ENCODE measurements at places on chromosomes 12 and 14.

DNA sequence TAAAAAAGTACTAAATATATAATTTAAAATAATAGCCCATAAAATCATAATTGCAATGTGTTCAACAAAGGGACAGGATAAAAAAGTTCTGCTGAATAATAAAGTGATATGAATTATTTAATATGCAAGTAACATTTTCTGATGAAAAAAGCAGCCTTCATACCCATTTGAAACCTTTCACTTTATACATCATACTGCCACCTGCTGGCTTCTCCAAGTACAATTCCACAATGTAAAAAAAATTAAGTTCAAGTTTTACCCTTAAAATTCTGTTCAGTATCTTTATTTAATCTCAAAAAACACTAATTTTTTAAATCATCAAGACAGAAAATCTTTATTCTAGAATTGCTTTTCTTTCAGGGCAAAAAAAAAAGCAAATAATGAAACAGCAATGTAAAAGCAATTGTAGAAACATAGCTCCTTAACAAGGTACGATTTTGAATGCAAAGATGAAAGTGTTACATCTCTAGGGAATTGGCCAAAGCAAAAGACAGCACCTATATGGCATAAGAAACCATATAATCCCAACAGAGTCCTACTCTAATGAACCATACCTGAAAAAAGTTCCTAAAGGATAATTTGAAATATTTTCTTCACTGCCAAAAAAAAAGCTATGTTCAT is 15.0 kb downstream of the MDM1 start:
- DNase-seq, result peak; percentile 40

GRCh38 chr12:132305560-132305966 is 23.8 kb downstream of the GALNT9 start:
- DNase-seq, result no peak

GRCh38 chr12:96121271-96121711 is 72.9 kb upstream of the ELK3 start:
- no peak for DNase-seq

DNA sequence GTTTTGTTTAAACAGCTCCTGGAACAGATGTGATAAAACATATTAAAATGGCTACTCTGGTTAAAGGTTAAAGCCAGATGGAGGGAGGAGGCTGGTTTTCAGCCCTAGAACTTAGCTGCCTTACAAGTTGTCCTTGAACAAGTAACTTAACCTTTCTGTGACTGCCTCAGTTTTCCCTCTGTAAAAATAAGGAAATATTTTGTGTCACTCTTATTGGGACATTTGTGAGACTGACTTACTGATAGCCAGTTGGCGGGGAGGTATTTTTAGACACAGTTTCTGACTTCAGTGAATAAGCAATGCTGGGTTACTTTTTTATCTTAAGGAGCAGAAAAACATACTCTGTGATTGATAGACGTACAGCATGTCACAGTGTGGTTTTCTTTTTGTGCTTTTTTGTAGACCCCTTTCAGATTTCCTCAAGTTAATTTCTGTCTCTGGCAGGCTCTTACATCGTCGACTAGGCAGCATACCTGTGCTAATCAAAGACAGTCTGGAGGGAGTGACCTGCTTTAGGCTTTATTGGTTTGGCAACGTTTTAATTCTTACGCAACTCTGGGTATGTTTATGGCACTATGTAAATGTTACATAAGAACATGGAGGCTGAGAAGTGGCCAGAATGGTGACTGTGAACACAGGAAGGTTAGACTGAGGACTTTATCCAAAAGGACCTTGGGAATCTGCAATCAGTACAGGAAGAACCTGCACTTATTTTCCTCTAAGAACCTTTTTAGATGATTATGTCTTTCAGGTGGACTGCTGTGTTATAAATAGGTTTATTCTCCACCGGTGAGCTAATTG is 3.3 kb downstream of the ACVR1B start:
- no peak for DNase-seq

GRCh38 chr12:26197832-26198231 is 2.5 kb downstream of the SSPN start:
- DNase-seq, result no peak

DNA sequence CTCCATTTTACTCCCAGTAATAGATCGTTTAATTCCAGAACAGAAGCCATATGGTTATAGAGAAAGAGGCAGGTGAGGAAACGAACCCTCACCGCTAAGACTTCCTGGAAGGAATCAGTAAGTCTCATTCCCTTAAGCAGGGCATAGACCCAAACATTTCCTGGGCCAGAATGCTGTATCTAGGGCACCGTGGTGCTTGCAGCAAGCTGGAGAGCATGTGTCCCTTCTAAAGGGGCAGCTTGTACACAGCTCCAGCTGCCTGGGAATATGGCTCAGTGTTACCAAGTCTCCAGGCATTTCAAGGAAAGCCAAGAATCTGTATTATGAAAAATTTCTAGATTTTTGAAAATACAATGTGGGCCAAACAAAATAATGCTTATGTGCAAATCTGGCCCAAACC is 73.4 kb downstream of the PPM1H start:
- DNase-seq, result no peak
